Natural killer cell (primary cell): ENCODE measurements at places on chromosomes 4 and X. TPM values are rescaled to one million over a fixed set of nuclear protein-coding genes. Genes with fewer than 3 reads are reported as not detected.

GRCh38 chrX:139086246-139086645, 374.7 kb upstream of the FGF13 start:
- DNase-seq = no peak

DNA sequence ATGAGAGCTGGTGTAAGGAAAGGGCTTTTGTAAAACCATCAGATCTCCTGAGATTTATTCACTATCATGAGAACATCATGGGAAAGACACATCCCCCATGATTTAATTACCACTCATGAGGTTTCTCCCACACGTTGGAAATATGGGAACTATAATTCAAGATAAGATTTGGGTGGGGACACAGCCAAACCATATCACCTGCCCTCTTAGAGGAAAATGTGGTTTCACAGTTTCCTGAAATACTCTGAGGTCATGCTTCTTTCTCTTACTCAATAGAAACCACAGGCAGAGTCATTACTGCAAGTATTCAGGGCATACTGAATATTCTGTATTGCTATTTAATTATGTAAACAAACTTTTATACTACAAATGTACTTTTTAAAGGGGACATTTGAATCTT, 1453.3 kb downstream of the PCDH18 start:
- no peak for DNase-seq

GRCh38 chr4:74665346-74665745, 129.0 kb downstream of the BTC start:
- DNase-seq = no peak

- no peak for DNase-seq
Observed at GRCh38 chrX:134712272-134712671, 54.0 kb upstream of the PLAC1 start.

DNA sequence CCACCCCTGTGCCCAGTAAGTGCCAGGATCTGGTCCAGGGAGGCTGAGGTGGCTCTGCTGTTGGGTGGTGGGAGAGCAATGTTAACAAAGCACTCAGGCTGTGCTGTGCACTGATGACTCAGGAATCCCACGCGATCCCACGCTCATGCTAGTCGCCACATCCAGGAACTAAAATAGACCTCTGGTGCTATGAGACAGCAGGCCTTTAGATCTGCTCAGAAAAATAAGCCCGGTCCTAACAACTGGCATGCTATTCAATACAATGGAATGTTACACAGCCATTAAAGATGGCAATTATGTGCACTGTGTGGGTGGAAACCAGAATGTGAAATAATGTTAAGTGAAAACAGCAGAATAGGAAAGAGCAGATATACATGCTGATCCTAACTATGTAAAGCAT, 26.0 kb downstream of the ARL13A start:
- no peak for DNase-seq

The USP26 gene
- total RNA-seq = not detected

The CFAP47 gene
- total RNA-seq = not detected

GRCh38 chr4:169098532-169098931, 88.5 kb upstream of the CBR4 start:
- DNase-seq = no peak

- DNase-seq = no peak
Observed at GRCh38 chr4:174483792-174484191, 38.5 kb downstream of the HPGD start.

GRCh38 chr4:168886351-168886750, 123.7 kb downstream of the CBR4 start:
- DNase-seq = no peak

- no peak for DNase-seq
Observed at GRCh38 chrX:124455966-124456365, 109.6 kb downstream of the SH2D1A start.

The IDH3G gene
- 71.1 TPM for total RNA-seq

The DNAAF6 gene
- not detected for total RNA-seq
